NCI-H524 (cell line): ENCODE measurements at places on chromosomes 7 and 10.
A peak's percentile ranks its signal among the peaks of the same experiment; 100 is the strongest.

DNA sequence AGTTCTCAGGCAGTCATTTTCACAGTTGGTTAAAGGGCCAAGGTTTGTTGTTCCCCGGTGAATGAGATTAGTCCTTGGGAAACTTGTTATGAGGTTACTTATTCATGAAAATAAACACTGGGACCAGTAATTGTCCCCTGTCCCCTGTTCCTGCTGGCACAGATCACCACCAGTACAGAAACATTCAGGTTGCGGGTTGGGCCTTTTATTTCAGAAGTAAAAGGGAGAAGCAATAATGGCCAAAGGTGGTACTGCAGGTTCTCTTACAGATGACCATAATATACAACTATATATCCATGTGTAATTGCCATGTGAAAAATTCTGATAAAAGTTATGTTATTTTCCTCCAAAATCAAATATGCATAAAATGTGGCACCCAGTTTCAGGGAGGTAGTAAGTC is 442.0 kb downstream of the SORCS1 start:
- no peak for DNase-seq

DNA sequence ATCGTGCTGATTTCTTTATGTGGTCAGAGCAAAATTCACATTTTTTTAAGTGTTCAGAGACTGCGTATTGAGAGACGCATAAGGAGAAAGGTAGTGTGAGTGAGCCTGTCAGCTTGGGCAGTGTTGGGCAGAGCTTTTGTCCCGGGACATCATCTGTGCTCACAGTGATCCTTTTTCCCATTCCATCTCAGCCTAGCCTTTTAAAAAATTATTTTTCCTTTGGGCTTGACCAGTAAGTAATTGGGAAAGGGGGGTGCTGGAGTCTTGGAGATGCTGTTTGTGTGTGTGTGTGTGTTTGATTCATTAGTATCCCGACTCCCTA is 1.5 kb downstream of the NRF1 start:
- DNase-seq = no peak

DNA sequence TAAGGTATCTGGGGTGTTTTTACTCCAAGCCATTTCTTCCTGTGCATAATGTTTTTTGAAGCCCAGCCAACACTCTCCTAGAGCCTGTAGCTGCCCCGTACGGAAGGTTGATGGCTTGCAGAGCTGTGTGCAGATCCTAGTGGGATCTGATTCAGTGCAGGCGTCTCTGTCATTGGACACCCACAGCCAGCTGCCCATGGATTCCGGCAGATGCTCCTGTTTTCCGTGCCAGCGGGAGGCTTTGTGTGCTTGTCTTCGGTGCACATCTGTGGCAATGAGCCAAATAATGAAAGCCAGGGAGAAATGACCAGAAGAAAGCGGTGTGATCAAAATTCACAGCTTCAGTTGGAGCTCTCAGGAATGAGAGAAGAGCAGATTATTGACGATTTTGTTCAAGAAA is 426.4 kb downstream of the TYW1 start:
- DNase-seq = peak; percentile 71

DNA sequence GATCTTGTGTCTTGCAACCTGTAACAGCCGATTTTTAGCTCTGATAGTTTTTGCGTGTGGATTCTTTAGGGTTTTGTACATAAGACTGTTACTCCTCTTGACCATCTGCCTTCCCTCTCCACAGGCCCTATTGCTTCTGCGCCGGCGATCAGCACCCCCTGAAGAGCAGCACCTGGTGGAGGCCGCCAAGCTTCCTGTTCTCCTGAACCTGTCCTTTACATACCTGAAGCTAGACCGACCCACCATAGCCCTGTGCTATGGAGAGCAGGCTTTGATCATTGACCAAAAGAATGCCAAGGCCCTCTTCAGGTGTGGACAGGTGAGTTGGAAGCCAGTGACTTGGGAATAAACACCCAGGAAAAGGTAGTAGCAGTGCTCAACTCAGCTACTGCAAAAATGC is 12.6 kb downstream of the FKBP6 start:
- no peak for DNase-seq

DNA sequence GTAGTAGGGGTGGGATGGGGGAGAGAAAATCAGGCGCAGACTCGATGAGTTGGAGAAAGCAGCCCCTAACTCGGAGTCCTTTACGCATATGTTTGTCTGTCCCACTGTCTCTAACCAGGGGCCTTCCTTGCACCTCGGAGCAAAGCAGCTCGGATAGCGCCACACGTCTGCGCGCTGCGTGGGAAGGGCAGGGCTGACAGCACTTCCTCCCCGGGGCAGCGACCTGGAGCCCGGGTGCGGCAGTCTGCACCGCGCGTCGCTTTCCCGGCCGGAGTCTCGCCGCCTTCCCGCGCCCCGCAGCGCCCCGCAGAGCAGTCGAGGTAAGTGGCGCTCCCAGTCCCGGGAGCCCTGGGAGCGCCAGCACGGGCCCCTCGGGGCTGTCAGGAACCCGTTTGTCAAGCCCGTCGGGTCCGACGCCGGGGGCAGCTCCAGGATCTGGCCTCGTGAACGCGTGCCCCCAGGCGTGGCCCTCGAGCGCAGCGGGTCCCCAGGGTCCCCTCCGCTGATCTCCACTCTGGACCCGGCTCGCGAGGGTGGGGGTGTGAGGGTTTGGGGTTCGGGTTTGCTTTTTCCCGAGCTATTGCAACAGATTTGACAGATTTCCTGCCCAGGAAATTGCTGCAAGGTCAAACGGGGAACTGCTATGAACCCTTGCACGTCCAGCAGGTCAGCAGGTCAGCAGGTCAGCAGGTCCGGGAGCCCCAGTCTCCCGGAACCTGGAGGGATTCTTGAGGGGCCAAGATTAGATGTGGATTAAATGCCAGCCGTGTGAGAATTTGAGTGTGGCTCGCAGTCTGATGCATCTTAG is 597 bp downstream of the APBB1IP start:
- DNase-seq = no peak

DNA sequence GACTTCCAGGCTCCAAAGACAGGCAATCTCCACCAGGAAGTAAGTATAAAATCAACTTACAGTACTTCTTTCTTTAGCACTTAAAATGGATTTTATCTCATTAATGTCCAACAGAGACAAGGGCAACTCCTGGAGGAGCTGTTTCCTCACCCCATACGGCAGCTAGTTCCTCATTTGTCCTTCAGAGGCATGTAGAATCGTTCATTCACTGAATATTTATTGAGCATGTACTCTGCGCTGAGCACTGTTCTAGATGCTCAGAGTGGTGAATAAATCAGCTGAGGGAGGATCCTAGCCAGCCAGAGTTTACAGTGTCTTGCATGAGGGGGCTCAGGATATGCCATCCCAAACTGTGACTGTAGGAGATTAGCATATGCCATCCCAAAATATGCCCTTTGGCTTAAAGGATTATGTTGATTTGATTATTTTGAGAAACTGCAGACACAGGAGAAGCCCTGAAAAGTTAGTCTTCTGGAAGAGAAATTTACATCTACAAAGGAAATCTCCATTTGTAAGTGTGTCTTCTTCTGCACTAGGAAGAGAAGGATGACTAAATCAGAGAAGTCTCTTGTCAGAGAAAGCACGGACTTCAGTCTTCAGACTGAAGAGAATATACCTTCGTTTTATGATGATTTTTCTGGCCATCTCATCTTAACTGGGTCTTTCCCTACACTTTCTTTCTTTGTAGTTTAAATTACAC is 66.9 kb downstream of the BAMBI start:
- DNase-seq = no peak

- DNase-seq = no peak
Observed at GRCh38 chr7:2608921-2609411, 22.8 kb upstream of the TTYH3 start.

GRCh38 chr7:26279405-26279804 is 12.3 kb upstream of the SNX10 start:
- no peak for DNase-seq

DNA sequence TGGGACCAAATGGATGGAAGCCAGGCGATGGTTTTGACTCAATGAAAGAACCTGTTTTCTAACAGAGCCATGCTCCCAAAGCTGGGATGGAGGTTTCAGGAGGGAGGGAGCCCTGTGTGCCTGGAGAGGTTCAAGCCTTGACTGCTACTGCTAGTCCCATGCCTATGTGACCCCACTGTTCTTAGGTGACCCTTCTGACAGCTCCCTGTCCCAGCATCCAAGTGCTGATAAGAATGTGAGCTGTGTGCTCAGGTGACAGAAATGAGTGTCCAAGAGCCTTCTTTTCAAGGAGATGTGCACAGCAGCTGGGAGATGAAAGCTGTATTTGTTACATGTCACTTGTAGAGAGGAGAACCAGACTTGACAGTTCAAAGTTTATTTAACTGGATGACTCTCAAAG is 595.4 kb downstream of the GALNT17 start:
- no peak for DNase-seq

GRCh38 chr10:31353574-31353973 is 34.6 kb downstream of the ZEB1 start:
- no peak for DNase-seq

DNA sequence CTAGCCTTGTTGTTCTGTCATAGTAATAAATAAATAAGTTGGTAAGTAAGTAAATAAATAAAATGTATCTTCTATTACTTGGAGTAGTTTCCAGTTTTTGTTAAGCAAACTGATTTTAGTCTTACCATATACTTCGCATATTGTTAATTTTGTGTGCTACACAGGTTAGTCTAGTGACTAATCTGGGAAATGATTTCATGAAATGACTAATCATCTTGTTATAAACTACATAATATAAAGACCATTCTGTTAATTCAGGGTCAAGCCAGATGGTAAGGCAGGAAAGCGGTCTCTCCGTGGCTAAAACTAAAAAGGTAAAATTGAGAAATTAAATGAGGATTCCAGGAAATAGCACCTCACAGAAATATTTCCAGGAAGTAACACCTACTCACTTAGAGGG is 58.5 kb upstream of the FOXP2 start:
- no peak for DNase-seq
